ENCODE measurements at places on chromosomes 13 and 19. TPM values are rescaled to one million over a fixed set of nuclear protein-coding genes. Genes with fewer than 3 reads are reported as not detected.

The ZNF492 gene
- polyA plus RNA-seq = not detected

The LRRC63 gene
- polyA plus RNA-seq = not detected

The TTC9B gene
- not detected for polyA plus RNA-seq

The PRSS57 gene
- polyA plus RNA-seq = not detected

The POU2F2 gene
- 4.1 TPM for polyA plus RNA-seq

The ZNF546 gene
- 0.33 TPM for polyA plus RNA-seq

The CYP4F2 gene
- polyA plus RNA-seq = not detected

The PSPN gene
- polyA plus RNA-seq = 0.73 TPM

The CBY2 gene
- not detected for polyA plus RNA-seq

The WBP4 gene
- polyA plus RNA-seq = 2.5 TPM

The BEST2 gene
- polyA plus RNA-seq = not detected

GRCh38 chr19:29724102-29724641 lies 9.1 kb upstream of the C19orf12 start:
- DNase-seq = peak; percentile 31

GRCh38 chr19:40280608-40281221 lies 4.4 kb downstream of the AKT2 start:
- no peak for DNase-seq

DNA sequence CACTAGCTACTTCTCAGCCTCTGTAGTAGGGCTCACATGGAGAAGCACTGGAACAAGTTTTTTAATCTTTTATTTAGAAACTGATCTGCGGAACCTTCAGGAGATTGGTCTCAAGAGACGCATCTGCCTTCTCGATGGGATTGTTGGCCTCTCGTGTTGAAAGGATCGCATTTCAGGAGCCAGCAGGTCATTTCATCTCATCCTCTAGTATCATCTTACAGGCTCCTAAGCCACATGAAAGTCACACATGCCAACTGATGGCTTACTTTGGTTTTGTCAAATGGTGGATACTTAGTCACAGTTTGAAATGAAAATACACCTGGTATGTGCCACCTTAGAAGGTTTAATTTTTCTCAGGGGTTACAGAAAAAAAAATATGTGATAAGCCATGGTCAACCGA lies 1703.6 kb downstream of the EFNB2 start:
- DNase-seq = no peak

GRCh38 chr13:61648547-61648946 lies 232.9 kb upstream of the PCDH20 start:
- no peak for DNase-seq

GRCh38 chr19:52398081-52398441 lies 412 bp downstream of the ZNF528 start:
- DNase-seq = no peak

DNA sequence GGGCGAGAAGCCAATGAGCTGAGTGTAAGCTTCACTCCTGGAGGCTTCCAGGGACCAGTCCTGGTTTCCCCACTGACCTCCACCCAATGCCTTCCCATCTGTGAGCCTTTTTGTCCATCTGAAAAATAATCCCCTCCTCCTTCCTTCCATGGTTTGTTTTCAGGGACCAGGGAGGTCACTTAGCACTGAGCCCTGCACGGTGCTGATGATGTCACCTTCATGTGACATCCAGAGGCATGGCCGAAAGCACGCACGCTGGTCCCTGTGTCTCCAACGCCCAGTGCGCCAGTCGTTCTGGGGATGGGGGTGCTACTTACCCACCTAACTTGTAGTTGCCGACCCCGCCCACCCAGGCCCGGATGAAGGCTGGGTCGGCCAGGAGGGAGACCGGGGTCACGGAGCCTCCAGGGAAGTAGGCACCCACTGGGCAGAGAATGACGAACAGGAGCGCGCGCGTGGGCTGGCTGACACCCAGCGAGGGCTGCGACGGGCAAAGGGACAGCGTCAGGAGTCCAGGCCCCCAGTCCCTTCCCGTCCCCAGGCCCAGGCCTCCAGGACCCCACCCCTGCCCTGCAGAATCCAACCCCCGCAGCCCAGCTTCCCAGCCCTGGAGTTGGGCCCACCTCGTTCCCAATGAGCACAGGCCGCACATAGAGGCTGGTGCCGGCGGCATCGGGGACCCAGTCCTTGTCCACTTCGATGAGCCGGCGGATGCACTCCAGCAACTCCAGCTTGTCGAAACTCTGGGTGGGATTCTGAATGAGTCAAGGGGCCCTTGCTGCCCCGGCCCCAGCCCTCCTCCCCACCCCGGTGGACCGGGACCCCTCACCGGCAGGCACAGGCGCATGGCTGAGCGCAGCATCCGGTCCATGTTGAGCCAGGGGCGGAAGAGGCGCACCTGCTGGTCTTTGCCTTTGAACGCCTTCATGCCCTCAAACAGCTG lies 11.2 kb downstream of the BCAT2 start:
- no peak for DNase-seq

DNA sequence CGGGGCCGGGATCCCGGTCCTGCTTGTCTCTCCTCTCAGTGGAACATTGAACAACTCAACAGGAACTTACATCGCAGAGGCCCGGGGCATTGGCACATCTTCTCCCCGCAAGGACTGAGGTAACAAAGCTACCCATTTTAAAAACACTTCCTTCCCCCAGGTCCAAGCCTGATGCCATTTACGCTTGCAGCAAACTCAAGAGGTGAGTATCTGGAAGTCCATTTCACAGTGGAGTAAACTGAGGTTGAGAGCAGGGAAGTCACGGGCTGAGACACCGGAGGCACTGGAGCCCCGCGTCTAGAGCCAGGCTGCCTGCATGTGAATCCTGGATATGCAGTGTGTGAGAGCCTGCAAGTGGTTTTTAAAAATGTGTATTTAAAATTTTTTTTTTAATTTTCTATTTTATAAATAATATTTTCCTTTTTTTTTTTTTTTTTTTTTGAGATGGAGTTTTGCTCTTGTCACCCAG lies 492 bp upstream of the PGLYRP1 start:
- no peak for DNase-seq

- DNase-seq = peak; percentile 99
Observed at GRCh38 chr13:30870049-30870884, 35.8 kb upstream of the MEDAG start.

DNA sequence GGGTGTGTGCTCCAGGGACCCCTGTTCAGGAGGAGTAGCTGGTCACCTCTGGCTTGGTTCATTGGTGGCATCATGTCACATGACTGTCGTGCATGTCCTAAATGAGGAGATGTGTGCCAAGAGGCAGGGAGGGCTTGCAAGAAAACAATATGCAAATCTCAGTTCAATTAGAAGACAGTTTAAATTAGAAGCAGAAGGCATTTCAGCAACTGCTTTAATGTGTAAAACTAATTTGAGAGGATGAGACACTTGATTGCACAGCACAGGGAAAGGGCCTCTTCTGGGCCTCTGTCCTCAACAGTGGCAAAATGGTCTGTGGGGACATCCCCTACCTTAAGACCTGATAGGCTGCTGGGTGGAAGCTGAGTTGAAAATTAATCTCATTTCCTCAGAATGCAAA lies 54.6 kb downstream of the SPATA13 start:
- no peak for DNase-seq

DNA sequence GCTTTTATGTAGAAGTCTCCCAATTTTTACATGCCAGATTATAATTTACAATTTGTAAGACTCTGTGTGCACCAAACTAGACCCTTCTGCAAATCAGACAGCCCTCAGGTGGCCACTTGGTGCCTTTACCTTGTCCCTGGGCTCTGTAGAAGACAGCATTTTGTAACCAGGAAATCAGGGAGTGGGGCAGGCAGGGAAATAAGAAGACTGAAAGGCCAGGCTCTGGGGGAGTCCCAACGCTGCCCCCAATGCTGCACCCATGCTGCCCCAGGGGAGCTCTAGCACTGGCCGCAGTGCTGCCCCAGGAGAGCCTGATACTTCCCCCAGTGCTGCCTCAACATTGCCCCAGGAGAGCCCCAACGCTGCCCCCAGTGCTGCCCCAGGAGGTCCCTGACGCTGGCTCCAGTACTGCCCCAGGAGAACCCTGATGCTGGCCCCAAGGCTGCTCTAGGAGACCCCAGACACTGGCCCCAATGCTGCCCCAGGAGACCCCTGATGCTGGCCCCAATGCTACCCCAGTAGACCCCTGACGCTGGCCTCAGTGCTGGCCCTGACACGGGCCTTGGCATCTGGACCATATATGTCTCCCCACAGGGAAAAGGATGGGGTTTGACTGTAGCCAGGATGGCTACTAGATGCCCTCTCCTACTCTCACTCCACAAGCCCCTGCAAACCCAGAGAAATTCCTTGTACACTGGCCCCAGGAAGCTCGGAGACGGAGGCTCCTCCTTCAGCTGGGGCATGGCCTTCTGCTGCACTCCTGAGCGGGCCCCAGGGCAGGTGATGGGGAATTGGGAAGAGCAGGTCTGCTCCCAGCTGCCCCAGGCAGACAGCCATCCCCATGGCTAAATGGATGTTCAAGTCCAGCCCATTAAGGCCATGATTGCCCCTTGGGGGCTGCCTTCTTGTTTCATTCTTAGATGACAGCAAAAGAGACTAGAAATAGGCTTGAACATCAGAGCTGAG lies 23.6 kb downstream of the VSTM2B start:
- DNase-seq = no peak

GRCh38 chr19:7559102-7559501 lies 23.6 kb downstream of the PNPLA6 start:
- no peak for DNase-seq

GRCh38 chr13:93687261-93687660 lies 460.7 kb downstream of the GPC6 start:
- no peak for DNase-seq

- no peak for DNase-seq
Observed at GRCh38 chr19:8163759-8164158, 14.4 kb upstream of the FBN3 start.

GRCh38 chr13:108632649-108633167 lies 3.3 kb downstream of the MYO16 start:
- DNase-seq = no peak

- DNase-seq = peak; percentile 69
Observed at GRCh38 chr13:76868371-76868770, 17.8 kb downstream of the KCTD12 start.

- no peak for DNase-seq
Observed at GRCh38 chr13:42035905-42036521, 12.4 kb upstream of the DGKH start.

DNA sequence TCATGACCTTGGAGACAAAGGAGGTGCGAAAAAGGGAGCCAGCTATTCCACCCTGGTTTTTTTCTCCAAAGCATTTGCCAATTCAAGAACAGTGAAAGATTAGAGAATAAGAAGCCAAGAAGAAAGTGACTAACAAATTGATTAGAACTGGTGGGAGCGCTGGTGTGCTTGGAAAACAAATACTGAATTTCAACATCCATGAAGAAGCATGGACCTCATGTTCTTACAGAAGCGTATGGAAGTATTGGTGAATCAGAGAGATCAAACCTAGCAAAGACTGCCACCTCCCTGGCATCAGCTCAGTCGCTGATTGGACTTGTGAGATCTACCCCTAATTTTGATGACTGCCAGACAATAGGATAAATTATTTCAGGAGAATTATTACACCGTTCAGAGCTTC lies 195.3 kb downstream of the ITGBL1 start:
- no peak for DNase-seq

GRCh38 chr13:49629947-49630346 lies 1.6 kb downstream of the ARL11 start:
- peak; percentile 76 for DNase-seq

- DNase-seq = no peak
Observed at GRCh38 chr13:81577601-81578195, 1236.8 kb upstream of the SPRY2 start.

DNA sequence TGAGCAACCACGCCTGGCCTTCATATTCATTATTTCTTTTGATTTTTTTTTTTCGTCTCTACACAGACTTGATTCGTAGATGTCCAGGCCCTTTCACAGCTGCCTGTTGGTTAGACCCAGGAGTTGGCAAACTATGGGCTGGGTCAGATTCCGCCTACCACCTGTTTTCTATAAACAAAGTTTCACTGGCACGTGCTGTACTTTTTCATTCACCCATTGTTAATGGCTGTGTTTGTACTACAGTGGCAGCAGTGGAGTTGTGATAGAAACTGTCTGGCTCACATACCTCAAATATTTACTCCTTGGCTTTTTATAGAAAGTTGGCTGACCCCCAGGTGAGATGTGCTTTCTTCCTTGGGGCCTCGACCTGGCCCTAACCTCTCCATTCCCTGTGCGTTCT lies 72.9 kb upstream of the TEX29 start:
- no peak for DNase-seq

DNA sequence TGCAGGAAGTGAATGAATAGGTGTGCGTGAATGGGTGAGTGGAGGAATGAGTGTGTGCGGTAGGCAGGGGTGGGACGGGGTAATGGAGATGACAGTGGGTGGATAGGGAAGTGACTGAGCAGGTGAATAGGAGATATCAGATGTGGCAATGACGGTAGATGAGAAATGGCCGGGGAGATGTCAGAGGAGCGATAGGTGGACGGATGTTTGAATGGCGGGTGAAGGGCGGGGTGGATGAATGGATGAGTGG lies 1.5 kb downstream of the TTC9B start:
- no peak for DNase-seq

DNA sequence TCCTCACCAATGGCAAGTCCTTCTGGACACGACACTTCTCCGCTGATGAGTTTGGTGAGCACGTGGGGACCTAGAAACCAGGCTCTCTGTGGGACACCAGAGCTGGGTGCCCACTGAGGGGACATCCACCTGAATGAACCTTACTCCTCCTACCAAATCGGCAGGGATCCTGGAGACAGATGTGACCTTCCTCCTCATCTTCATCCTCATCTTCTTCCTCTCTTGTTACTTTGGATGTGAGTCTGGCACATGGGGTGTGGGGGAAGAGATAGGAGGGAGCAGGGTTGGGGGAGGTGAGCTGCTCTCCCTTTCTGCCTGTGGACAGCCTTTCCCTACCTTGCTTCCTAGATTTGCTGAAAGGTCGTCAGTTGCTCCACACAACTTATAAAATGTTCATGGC lies 1.9 kb downstream of the TMEM145 start:
- no peak for DNase-seq

- peak; percentile 59 for DNase-seq
Observed at GRCh38 chr13:48401480-48401879, 11.4 kb downstream of the LPAR6 start.

Measured in endothelial cell of umbilical vein (primary cell).